Amygdala (tissue), 56 donors: ENCODE measurements at places on chromosomes 1 and 21.

- peak; percentile 29 for DNase-seq
These were observed at the start of gene G0S2 for GRCh38 chr1:209674957-209675564. Gene G0S2 (plus strand): TSS chr1:209675412. CDS start chr1:209675685, 273 bp downstream.

- DNase-seq = no peak
These were observed 17.5 kb upstream of the C1orf105 start for GRCh38 chr1:172402878-172403569.

DNA sequence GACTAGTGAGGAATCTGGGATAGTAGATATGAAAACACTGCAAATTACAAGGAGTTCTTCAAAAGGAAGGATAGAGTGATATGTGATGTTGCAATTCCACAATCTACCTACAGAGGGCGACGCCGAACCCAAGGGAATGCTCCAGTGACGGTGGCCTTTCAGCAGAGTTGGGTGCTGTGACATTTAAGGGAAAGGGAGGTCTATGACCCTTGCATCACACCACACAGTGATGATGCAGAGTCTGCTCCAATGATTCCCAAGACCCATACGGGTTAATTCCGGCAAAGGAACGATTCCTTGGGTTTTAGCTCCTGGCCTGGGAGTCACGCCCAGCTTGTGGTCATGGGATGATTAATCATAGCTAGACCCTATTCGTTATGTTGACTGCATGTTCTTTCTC is 123.0 kb upstream of the IGSF21 start:
- no peak for DNase-seq

- no peak for DNase-seq
These were observed 140.2 kb upstream of the RUNX1 start for GRCh38 chr21:35189077-35189863.

DNA sequence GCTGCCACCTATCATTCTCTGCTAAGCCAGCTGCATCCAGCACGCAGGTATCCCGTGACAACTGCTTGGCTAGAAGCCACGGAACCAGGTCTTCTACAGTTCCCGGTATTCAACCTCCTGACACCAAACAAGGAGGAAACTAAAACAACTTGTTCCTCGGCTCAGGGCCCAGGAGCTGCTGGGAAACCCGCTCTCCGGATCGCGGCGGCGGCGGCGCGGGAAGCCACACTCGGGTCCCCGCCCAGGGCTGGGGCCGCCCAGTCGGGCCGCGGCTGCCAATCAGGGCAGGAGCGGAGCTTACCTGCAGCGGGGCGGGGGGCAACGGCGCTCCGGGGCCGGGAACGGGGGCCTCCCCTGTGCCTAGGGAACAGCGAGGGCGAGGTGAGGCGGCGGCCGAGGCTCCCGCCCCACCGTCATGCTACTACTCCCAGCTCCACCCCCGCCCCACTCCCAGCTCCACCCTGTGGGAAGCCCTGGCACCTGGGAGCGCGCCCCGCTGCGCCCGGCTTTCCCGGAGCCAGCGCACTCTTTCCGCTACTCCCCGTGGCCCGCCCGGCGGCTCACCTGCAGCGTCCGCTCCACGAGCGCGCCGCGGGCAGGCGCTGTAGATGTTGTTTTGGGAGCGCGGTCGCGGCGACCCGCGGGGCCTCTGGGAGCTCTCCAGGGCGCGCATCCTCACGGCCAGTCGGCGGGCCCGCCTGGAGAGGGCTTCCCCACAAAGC is 12.1 kb downstream of the IL24 start:
- DNase-seq = no peak

DNA sequence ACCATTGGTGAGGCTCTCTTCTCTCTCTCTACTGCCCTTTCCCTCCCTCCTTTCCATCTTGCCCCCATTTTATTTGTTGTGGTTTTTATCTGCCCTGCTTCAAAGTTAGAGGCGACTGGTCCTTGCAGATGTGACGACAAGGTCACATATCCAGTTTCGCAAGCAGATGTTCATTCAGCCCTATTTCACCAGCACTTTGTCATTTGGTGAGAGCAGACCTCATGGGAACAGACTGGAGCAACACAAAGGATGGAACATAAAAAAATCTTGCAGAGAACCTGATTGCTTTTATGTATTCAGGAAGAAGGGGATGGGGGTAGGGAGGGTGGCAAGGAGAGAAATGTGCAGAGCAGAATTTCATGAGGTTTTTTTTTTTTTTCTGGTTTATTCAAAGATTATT is 84.3 kb downstream of the ELAVL4 start:
- DNase-seq = no peak

GRCh38 chr1:150080784-150081183 is 13.2 kb downstream of the VPS45 start:
- no peak for DNase-seq

DNA sequence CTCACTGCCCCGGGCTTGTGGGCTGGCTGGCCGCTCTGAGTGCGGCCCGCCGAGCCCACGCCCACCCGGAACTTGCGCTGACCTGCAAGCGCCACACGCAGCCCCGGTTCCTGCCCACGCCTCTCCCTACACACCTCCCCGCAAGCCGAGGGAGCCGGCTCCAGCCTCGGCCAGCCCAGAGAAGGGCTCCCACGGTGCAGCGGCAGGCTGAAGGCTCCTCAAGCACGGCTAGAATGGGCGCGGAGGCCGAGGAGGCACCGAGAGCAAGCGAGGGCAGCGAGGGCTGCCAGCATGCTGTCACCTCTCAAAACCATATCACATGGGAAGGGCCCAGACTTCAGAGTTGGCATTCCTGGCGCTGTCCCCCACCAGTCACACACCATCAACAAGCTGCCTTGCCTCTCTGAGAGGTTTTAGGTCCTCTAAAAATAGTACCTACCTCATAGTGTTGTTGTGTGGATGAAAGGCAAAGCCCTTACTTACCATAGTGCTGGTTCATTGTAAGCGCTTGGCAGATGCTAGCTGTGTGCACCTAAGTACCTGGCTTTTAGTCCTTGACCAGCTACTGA is 13.4 kb downstream of the LDLRAD1 start:
- DNase-seq = no peak

- no peak for DNase-seq
These were observed 599.1 kb downstream of the PTPRU start for GRCh38 chr1:29835406-29835805.

DNA sequence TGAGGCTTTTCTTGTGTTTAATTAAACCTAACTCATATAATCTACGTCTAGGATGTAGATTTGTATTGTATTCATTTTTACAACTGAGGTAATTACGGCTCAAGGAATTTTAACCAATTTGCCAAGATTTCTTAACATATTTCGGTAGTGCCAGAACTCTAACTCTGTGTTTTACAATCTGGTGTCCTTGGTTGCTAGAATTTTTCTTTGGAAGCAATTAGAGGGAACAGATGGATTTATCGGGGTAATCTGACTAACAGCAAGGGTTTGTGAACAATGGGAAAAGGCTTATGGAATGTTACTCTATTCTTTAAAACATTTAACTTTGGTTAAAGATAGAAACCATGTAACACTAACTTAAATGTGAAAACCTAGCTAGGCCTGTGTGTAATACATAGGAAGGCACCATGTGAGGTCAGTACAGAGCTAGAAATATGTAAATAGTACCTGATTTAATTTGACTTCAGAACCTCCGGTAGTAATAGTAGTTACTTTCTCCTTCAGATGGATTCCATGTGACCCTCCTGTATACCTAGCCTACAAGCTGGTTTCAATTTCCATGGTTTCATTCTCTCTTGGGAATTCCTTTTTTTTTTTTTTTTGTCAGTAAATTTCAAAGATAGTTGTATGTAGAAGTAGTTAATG is 1.2 kb downstream of the MTF2 start:
- no peak for DNase-seq
